Stomach (tissue), 19 donors: ENCODE measurements at places on chromosomes 13 and 19.

GRCh38 chr13:99496184-99497142 is 4.8 kb upstream of the TM9SF2 start:
- peak; percentile 81 for DNase-seq

DNA sequence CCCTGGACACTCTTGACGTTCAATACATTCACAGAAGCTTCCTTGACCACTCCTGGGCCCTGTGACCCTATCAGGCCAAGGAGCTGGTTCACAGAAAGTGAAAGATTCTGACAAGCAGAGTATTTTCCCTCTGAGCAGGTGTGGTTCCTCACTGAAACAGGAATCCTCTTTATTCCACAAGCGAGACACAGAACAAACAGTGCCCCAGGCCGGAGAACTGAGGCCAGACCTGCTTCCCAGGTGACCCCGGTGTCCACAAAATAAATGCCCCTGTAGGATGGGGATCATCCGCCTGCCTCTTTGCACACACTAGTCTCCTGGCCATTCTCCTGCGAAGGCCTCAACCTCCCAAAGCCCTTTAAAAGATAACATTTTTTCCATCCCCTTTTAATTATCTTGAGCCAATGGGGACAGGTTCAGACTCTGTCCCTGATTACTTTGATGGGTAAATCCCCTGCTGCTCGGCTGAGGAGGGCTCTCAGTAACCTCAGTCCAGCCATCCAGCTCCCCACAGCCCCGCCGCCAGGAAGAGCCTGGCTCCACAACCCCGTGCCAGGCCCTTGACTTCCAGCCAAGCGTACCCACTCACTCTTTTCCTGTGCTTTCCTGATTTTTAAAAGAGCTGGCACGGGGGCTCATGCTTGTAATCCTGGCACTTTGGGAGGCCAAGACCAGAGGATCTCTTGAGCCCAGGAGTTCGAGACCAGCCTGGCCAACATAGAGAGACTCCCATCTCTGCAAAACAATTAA is 129.1 kb downstream of the FOXO1 start:
- no peak for DNase-seq

GRCh38 chr13:84445776-84446175 is 563.5 kb upstream of the SLITRK1 start:
- no peak for DNase-seq

DNA sequence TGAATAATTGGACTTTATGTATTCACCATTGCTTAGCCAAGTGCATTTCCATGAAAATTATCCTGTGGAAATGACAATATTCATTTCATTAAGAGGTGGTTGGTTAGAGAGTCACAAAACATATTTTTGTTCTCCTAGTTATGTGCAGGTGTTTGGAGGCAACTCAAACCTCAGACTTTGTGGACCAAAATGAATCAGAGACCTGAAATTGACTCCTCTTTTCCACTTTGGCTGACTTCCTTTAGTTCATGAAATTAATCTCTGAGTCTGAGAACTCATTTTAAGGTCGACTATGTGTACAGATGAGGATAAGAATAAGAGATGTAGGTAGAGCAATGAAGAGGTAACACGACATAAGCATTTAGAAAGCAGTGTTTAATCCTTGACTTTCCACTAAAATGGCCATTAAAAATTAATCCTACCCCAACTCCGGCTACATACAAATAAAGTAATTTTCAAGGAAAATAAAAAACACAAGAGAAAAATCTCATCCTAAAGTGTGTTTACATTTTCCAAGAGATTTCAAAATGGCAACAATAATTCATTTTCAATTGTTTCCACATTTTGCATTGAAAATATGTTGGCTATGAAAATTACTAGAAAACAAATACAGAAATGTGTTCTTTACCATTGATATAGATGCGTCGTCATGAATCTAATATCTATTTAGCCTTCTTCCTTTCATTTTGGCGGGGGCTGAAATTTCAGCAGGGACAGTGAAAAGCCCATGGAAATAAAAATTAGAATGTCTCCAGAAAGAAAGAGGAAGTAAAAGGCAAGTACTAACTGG is 185.4 kb upstream of the CSNK1A1L start:
- no peak for DNase-seq

DNA sequence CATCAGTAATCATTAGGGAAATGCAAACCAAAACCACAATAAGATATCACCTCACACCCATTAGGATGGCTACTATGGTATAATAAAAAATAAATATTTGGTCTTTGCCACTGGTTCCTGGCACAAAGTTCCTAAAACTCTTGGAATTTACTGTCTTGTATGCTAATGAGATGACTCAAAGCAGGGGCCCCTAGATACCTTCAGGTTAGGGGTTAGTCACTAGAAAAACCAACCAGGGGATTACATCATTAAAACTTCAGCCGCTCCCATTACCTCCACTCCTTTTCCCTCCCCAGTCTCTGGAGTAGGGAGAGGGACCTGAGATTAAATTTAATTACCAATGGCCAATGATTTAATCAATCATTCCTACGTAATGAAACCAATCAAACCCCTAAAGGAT is 49.6 kb downstream of the THSD1 start:
- DNase-seq = no peak

DNA sequence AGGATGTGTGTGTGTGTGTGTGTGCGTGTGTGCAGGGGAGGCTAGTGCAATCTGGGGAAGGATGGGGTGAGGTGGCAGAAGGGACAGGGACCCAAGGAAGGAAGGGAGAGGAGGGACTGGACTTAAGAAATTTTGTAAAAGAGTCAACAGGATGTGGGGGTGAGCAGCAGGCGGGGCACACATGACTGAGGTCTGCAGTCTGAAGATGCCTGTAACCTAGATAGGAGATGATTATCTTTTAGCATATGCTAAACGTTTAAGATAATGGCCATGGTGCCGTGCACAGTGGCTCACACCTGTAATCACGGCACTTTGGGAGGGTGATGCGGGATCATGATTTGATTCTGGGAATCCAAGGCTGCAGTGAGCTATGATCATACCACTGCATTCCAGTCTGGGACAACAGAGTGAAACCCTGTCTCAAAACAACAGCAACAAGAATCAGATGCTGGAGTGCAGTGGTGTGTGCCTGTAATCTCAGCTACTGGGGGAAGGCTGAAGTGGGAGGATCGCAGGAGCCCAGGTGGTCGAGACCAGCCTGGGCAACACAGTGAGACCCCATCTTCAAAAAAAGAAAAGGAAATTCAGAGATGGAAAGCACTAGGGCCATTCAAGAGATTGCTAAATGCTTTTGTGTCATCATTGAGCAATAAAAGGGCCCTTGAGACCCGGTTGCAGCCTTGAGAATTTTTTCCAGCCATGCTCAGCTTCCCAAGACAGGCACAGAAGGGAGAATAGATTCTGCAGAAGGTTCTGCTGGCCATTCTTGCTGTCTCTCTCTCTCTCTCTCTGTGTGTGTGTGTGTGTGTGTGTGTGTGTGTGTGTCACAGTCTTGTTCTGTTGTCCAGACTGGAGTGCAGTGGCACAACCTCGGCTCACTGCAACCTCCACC is 3.8 kb upstream of the ZNF414 start:
- no peak for DNase-seq

DNA sequence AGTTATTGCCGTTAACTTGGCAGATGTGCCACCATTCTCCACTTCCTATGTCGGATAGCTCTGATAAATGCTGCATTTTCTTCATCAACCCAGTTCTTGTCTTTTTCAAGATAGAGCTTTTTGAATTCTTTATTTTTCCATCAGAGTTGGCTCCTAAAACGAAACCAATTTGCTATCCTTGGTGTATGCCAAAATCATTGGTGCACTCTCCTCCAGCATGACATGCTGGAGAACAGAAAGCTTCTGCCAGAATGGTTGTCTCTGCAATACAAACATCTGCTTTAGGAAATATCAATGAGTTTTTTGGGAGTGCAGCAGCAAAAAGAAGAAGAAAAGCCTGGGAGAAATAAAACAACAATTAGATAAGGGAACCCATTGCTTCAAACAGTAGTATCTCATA is 124.2 kb downstream of the CDK8 start:
- no peak for DNase-seq

- no peak for DNase-seq
Measured at GRCh38 chr13:98521461-98522247, 55.3 kb downstream of the STK24 start.

GRCh38 chr19:850221-850978 is 1.7 kb upstream of the ELANE start:
- peak; percentile 83 for DNase-seq

GRCh38 chr13:97376981-97377380 is 57.0 kb upstream of the RAP2A start:
- no peak for DNase-seq

DNA sequence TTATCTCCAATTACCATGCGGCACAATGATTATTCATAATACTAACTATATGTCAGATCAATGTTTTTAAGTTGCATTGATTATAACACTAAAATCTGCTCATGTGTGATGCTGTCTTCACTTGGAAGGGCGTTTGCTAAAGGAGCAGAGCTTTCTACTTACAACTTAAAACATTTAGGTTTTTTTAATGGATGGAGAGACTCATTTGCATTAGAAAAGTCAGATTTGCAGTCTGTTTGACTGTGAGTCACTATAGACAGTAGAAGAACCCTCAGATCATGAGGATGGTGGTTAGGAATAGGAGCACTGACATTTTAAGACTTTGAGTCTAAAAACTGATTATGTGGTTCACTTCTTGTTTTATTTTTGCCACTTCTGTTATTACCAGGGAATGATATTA is 364.6 kb downstream of the HS6ST3 start:
- DNase-seq = no peak

DNA sequence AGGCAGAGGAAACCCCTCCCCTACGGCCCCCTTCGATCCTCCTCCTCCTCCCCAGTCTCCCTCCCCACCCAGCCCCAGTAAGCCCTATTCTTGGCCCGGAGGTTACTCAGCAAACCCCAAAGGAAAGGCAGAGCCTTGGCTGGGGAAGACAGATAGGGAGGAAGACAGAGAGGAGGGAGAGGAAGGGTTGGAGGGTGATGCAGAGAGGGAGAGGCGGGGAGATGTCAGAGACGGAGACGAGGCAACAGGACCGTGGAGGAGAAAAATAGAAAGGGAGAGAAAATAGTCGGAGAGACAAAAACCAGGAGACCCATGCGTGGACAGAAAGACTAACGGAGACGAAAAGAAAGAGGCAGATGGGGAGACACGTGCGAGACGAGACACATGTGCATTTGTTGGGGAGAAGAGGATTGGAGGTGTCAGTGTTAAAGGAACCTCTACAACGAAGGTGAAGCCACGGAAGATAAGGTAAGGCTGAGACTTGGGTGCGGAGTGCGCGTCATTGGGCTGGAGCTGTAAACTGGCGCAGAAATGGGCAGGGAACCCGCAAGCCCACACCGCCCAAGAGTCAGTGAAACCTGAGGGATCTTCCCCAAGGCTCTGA is 2.9 kb downstream of the TGFB1 start:
- DNase-seq = no peak

GRCh38 chr19:33781996-33782395 is 14.7 kb upstream of the KCTD15 start:
- DNase-seq = no peak

- peak; percentile 67 for DNase-seq
Measured at GRCh38 chr13:97235549-97236231, 13.6 kb downstream of the MBNL2 start.

- DNase-seq = no peak
Measured at GRCh38 chr13:42076309-42076713, 27.9 kb downstream of the DGKH start.

DNA sequence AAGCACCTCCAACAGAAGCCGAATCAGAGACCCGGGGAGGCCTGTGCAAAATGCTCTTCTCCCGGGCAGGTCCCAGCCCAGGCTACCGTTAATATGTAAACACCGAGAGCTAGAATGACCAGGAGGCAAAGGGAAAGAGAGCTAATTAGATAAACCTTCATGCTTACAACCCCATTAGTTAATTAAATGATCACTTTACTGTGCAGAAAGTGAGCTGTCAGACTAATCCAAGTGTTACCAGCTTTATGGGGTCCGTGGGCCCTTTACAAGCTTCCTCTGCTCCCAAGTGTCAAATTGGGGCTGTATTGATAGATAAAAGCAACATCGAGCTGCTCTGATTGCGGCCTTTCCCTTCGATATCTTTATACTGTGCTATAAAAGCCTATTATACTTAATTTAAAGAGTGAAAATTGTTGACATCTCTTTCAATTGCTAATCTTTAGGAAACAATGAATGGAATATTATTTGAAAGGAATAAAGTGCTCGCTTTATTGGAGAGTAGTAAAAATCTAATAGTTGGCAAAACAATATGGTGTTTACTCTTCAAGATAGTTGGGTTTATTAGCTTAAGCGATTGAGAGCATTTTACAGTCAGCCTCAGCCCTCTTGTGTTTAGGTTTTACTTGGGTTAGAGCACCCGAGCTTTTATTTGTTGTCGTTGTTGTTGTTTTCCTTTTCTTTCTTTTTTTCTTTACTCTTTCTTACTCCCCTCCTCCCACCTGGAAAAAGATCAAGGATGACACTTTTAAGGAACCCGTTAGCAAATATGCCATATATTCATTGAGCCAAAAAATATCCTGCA is 189.3 kb upstream of the GPR12 start:
- peak; percentile 26 for DNase-seq

DNA sequence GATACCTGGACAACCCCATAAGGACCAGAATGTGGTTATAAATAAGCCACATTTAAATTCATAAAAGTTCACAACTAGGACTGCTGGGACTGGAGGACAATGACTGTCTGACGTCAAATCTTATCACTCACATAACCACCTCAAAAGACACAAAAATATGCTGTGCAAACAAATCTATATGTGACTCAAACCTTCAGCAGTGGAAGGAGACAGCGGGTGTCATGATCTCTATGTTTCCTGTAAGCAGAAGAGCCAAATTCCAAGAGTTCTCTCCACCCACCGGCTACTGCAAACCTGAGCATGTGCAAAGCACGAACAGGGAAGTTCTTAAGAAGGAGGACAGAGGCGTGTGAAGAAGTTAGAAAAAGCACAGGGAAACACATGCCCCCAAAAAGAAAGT is 113.2 kb downstream of the MYCBP2 start:
- DNase-seq = no peak

GRCh38 chr13:20711301-20712044 is 8.0 kb downstream of the IL17D start:
- no peak for DNase-seq

DNA sequence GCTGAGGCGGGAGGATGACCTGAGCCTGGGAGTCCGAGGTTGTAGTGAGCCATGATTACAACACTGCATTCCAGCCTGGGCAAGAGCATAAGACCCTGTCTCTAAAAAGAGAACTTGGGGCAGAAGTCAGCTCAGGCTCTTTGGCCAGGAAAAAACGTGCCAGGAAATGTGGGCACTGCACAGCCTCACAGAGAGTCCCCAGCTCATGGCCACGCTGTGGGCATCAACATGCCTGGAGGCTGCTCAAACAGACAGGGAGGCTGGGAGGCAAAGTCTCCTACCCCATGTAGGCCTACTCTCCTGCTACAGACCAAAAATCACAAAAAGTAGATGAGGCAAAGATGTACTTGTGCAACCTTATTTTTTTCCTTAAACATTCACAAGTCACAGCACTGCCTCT is 49.4 kb downstream of the PEPD start:
- DNase-seq = no peak

DNA sequence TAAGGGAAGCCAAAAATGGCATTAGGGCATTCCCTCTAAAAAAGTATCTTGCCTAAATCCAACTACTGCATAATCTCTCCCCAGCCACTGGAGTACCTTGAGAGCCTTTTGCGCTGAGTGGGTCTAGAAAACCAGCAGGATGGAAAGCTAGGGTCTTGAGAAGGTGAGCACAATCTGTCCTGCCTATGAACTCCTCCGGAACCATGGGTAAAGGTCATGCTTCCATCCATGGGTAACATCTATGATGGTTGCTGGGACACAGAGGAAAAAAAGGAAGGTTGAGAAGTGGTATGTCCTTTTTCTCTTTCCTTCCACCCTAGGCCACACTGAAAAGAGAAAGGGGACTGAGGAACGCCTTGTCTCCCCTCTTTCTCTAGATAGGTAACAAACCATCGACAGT is 52.4 kb downstream of the ZNF676 start:
- DNase-seq = no peak

GRCh38 chr13:79703772-79704171 is 222.8 kb downstream of the NDFIP2 start:
- DNase-seq = no peak
